Glutamatergic neuron (in vitro differentiated cells): ENCODE measurements at places on chromosomes 3 and 15. TPM values are rescaled to one million over a fixed set of nuclear protein-coding genes. Genes with fewer than 3 reads are reported as not detected.

The MUC20 gene
- total RNA-seq, result not detected

The PFN2 gene
- total RNA-seq, result 364 TPM

The TNFSF10 gene
- total RNA-seq, result not detected

The BLOC1S6 gene
- 38.7 TPM for total RNA-seq

The WDR72 gene
- total RNA-seq, result 1.1 TPM
